ENCODE measurements at places on chromosomes 5 and 9.

DNA sequence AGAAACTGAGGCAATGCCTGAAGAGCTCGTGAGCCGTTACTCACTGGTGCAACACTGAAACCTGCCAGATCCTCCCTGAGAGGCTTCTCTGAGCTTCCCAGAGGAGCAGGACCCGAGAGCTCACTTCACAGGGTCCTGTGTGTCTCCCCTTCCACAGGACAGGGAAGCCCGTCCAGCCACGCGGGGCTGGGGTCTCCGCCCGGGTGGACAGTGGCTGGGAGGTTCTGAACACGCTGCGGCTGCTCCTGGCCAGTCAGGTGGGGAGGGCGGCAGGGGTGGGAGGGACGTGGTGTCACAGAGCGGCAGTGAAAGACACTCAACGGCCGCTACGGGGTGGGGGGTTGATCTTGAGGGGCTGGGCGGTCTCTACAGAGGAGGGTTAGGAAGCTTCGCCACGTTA lies 290 bp upstream of the ZDHHC11 start:
- DNase-seq: no peak

- no peak for DNase-seq
These were observed 117.0 kb upstream of the GHR start for GRCh38 chr5:42306287-42306686.

GRCh38 chr5:116507941-116508655 lies 66.5 kb downstream of the SEMA6A start:
- no peak for DNase-seq

DNA sequence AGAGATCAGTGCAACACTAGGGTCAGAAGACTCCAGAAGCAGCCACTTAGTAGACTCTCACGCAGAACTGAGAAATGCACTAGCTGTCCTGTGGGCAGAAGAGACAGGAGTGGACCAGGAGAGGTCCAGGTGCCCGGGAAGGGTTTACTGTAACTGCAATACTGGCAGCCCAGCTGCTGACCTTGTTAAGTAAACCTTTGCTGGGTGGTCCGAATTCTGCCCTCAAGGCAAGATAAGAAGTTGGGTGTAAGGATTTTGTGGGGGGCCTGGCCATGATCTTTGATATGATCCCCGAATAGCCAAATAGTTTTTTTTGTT lies 91.3 kb downstream of the PDE6A start:
- DNase-seq: no peak

- DNase-seq: no peak
These were observed 77.8 kb upstream of the RAPGEF1 start for GRCh38 chr9:131817627-131818026.

DNA sequence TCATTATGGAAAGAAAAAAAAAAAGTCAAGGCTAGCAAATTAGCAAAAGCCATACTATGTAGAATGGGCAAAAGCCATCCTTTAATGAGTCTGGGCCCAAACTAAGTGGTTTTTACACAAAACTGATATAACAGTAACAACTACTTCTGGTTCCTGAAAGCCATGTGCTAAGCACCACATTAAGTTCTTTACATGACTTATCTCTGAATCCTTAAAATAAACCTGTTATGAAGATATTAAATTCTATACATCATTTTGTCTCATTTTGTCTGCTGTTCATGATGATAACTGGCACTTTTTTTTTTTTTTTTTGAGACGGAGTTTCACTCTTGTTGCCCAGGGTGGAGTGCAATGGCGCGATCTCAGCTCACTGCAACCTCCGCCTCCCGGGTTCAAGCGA lies 5.0 kb downstream of the FNIP1 start:
- no peak for DNase-seq

DNA sequence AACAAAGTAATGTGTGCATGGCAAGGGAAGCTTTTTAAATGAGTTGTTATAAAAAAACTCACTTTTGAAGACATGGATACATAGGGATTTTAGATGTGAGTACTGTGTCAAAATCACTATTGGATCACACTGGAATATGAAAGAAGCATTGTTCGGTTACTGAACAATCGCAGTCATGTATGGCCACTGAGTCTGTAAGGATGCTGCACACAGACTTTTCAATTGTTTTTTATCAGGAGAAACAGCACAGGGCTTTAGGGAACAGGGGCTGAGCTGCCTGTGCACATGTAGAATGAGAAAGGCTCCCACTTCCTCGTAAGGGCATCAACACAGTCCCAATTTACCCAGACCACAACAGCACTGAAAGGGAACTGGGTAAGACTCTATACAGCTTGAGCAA lies 1333.9 kb upstream of the DMAC1 start:
- no peak for DNase-seq
